Glutamatergic neuron (in vitro differentiated cells): ENCODE measurements at places on chromosomes 3 and 15. TPM values are rescaled to one million over a fixed set of nuclear protein-coding genes. Genes with fewer than 3 reads are reported as not detected.

DNA sequence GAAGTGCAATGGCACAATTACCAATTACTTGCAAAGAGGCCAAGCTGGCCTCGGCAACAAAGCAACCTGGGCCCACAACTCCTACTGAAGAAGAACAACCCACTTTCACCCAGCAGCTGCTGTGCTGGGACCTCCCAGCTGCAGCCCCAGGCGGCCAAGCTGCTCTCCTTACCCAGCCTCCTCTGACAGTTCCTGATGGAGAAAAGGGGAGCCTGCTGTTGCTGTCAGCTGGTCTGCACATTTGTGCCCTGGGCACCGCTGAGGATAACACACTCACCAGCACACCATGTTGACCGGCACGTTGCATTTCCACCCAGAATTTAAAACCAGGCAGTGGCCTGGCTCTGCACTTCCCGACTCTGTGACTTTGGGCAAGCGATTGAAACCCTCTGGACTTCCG, 33.6 kb downstream of the SSUH2 start:
- no peak for DNase-seq

GRCh38 chr15:69552057-69552815, 99.6 kb downstream of the RPLP1 start:
- no peak for DNase-seq

The ALDH1L1 gene
- not detected for total RNA-seq

The UBP1 gene
- 69.9 TPM for total RNA-seq

GRCh38 chr3:156693166-156693565, 18.8 kb downstream of the TIPARP start:
- DNase-seq: no peak

The SLC38A3 gene
- not detected for total RNA-seq

- peak; percentile 38 for DNase-seq
These were observed 298.9 kb upstream of the RORA start for GRCh38 chr15:61527836-61528580.

The CNTN3 gene
- 2.2 TPM for total RNA-seq
